ENCODE measurements at places on chromosomes 5 and 9.

GRCh38 chr9:36729906-36730305 lies 157.2 kb downstream of the MELK start:
- DNase-seq, result no peak

DNA sequence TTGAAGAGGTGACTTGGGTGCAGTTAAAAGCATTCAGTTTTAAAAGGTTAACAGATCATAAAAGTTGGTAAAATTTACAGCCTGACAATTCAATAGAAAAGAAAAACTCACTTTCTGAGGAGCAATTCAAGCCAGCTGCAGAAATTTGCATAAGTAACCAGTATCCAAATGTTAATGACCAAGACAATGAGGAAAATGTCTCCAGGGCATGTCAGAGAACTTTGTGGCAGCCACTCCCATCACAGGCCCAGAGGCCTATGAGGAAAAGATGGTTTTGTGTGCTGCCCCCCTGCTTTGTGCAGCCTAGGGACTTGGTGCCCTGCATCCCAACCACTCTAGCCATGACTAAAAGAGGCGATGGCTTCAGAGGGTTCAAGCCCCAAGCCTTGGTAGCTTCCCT lies 1406.5 kb upstream of the ACO1 start:
- no peak for DNase-seq

- DNase-seq, result no peak
Observed at GRCh38 chr5:143341807-143342570, 61.5 kb downstream of the NR3C1 start.

DNA sequence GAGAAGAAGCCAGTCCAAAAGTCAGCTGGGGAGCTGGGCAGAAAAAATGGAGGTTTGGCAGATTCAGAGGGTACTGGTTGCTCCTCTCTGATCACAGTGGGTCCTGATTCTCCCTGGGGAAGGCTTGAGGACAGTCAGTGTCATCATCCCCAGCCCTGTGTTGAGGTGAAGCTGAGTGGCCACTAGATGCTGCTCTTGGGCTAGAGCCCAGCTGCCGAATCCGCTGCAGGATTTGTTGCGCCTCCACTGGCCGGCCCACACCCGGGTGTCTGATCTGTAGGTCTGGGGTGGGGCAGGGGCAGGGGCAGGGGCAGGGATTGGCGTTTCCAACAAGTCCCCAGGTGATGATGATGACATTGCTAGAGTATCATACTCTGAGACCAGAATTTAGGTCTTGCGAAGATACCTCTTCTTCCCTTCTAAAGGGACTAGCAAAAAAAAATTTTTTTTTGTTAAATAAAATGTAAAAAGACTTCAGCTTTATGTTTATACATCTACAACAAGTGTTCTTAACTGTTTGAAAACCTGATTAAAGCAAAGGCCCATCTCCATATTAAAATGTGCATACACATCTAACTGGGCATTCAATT lies 106.8 kb downstream of the PDE6A start:
- peak; percentile 63 for DNase-seq

- no peak for DNase-seq
Observed at GRCh38 chr9:13810510-13810909, 503.4 kb downstream of the NFIB start.

DNA sequence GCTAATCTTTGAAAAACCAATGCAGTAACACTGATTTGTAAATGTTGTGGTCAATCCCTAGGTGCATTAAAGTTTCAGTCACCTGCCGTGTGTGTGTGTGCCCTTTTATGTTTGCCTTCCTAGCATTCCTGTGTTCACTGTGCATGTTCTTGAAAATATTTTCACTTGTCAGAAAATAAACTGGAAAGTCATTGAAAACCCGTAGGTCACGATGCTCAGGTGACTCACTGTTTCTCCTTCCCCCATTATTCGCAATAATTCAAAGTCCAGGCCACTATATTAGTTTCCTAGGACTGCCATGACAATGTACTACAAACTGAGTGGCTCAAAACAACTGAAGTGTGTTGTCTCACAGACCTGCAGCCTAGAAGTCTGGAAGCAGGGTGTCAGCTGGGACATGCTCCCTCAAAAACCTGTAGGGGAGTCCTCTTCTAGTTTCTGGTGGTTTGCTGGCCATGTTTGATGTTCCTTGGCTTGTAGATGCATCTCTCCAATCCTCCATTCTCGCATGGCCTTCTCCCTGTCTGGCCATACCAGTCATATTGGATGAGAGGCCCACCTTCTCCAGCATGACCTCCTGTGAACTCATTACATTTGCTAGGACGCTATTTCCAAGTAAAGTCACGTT lies 29.3 kb downstream of the MARVELD2 start:
- DNase-seq, result no peak

GRCh38 chr5:128378196-128378595 lies 159.8 kb downstream of the FBN2 start:
- DNase-seq, result no peak

- DNase-seq, result no peak
Observed at GRCh38 chr9:87115785-87116184, 168.5 kb upstream of the GAS1 start.

DNA sequence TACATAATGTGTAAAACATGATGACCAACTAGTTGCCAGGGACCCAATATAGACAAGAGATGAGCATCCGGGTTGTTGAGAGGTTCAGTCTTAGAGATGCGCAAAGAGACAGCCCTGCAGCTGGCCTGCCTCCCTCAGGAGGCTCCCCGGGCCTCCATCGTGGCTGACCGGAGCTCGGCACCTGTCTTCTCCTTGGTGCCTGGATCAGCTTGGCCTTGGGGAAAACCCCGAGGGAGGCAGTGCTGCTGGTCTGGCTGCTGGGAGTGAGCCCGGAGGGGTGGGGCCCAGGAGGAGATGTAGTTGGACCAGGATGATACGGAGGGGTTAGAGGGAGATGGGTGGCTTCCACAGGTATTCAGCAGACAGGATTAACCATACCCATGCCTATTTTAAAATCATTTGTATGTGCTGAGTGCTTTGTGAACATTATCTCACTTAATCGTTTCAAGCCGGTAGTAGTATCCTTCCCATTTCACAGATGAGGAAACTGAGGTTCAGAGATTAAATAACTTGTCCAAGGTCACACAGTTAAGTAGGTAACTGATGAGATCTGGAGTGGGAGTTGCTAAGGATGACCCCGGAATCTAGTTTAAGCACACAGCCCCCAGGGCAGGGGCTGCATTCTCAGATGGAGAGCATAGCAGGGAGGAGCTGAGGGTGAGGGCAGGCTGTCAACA lies 173.8 kb downstream of the COL23A1 start:
- DNase-seq, result no peak

GRCh38 chr5:149887622-149888183 lies 56.9 kb downstream of the PDE6A start:
- no peak for DNase-seq

DNA sequence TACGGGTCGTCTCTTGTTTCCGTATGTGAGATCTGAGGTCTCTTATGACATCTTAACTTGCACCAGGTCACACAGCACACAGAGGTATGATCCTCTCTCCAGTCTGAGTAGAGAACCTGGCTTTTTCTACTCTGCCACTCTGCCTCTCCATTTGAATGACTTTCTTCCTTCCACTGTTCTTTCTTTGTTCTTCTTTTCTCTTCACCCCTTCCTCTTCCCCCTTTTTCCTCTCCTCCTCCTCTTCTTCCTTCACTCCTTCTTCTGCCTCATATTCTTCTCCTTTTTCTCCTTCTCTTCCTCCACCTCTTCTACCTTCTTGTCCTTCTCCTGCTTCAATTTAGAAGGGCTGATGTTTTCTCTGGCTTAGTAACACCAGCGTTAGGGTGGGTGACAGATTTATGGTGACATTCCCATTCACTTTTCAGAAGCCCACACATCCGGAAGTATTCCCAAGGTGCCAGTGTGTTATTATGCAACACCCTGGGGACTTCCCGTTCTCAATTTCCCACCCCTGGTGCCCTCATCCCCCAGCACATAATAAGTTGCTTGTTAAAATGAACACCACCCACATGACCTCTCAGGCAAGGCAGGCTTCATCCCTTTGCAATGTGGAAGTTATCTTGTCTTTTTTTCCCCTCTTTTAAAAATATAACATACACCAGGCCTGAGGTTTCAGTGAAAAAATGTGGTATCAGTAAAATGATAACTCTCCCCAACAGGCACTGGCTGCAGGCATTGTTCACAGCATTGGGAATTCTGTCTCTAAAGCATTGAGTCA lies 122.0 kb downstream of the PAPPA start:
- DNase-seq, result no peak

DNA sequence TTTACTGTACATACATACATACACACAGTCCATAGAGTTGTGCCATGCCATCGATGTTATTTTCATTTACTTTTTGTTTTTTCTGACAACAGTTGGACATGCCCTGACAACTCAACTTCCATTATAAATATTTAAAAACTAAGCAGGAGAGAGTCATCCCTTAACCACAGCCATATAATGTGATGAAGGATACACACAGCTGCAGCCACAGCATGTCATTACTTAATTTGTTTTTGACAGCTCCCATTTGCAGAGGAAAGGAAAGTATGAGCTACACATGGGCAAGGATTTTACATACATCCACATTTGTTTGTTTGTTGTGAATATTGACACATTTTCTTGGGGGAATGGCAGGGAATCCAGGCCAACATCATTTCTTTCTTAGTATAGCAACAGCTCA lies 91.5 kb upstream of the TUT7 start:
- DNase-seq, result no peak

GRCh38 chr9:27261517-27262211 lies 35.3 kb downstream of the EQTN start:
- DNase-seq, result no peak

GRCh38 chr5:10632110-10632761 lies 68.4 kb downstream of the ANKRD33B start:
- DNase-seq, result no peak

GRCh38 chr5:135833961-135834638 lies 363 bp upstream of the SLC25A48 start:
- no peak for DNase-seq

DNA sequence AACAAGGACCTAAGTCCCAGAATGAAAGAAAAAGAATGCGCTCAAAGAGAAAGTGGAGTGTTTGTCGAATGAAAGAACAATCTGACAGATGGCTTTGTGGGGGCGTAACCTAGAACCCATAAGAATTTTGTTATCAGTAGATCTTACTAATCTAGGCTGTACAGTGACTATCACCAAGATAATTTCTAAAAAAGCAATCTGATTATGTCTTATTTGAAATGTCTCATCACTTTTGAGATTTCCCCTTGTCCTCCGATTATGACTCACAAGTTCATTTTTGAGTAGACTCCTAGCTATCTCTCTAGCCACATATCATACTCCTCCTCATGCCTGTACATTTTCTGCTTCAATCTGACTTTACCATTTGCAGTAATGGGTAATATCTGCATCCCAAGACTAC lies 135.6 kb upstream of the SMARCA2 start:
- no peak for DNase-seq

GRCh38 chr9:78940121-78940855 lies 631.5 kb upstream of the TLE4 start:
- no peak for DNase-seq

- no peak for DNase-seq
Observed at GRCh38 chr5:3451961-3452360, 143.7 kb upstream of the IRX1 start.

DNA sequence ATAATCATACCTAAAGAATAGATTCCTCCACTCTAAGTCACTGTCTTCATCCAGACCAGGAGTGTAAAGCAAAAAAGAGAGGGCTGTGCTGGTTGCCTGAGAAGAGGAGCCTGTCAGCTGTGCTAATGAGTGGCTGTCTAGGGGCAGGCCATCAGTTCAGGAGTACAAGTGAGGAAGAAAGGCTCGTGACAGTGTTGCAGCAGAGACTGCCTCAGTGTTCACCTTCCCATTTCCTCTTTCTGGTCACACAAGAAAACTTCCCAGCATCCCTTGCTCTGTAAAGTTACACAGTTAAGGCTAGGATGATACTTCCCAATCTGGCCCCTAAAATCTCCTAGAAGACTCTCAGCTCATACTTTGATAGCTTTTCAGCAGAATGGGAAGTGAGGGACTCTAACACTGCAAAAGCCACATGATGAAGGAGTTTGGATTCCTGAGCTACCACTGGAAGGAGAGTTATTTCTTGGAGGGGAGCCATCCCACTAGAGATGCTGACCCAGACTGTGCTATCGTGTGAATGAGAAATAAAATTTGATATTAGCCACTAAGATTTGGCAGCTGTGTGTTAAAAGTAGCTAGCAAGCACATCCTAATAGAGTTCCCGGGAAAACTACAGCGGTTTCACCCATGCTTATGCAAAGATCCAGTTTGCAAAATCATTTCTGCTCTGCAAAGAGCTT lies 67.1 kb downstream of the ADAMTS12 start:
- no peak for DNase-seq

- no peak for DNase-seq
Observed at GRCh38 chr9:132207839-132208615, 46.2 kb downstream of the NTNG2 start.

DNA sequence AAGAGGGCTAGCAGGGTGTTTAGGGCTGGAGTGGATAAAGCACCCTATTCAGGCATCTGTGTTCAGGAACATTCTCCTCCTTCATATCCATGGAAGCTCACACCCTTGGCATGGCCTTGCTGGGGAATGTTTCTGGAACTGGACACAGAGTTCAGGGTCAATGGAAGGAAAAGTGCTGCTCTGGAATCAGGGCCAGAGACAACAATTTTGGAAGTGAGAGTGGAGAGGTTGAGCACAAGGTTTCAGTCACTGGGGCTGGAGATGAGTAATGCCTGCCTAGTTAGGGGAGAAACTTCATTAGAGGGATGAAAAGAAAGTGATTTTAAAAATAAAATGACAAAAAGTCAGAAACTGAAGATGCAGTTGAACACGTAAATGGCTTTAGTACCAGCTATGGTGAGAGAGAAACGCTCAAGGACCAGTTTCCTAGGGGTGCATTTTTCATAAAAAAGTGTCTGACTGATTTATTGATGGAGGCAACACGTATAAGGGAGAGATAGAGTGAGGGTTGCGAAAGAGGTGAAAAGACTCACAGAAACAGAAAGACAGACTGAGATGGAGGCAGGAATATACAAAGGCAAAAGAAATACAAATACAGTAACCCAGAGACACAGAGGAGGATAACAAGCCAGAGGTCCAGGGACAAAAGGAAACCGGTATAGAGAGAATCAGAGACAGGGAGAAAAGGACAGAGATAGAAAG lies 8.0 kb upstream of the TNFSF15 start:
- no peak for DNase-seq

GRCh38 chr5:176658007-176658599 lies 10.8 kb downstream of the TSPAN17 start:
- DNase-seq, result peak; percentile 24

- DNase-seq, result no peak
Observed at GRCh38 chr5:91140657-91141056, 242.5 kb downstream of the ARRDC3 start.

DNA sequence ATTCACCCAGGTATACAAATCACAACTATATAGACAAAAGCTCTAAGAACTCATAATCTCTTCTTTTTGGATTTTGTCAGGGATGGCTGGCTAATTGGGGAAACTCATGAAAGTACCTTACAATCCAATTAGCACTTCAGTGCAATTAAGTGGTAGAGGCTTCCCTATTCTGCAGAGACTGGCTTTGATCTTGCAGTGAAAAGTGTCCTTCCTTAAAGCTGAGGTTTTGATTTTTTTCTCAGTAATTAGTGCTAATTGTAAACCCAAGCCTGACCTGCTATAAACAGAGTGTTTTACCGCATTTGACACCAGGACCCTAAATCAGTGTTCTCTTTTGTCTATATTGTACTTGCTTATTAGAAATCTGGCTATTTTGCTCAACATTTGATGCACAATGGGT lies 294.0 kb upstream of the EFNA5 start:
- DNase-seq, result peak; percentile 27

- DNase-seq, result no peak
Observed at GRCh38 chr9:128251732-128252100, 24.1 kb downstream of the GOLGA2 start.

GRCh38 chr5:169629847-169630548 lies 7.1 kb upstream of the DOCK2 start:
- no peak for DNase-seq

Data from NCI-H524 (cell line).